Effector memory CD8-positive, alpha-beta T cell (primary cell): ENCODE measurements at places on chromosomes 7 and 10.

GRCh38 chr10:75404815-75405597 is 3.4 kb upstream of the ZNF503 start:
- DNase-seq = no peak

DNA sequence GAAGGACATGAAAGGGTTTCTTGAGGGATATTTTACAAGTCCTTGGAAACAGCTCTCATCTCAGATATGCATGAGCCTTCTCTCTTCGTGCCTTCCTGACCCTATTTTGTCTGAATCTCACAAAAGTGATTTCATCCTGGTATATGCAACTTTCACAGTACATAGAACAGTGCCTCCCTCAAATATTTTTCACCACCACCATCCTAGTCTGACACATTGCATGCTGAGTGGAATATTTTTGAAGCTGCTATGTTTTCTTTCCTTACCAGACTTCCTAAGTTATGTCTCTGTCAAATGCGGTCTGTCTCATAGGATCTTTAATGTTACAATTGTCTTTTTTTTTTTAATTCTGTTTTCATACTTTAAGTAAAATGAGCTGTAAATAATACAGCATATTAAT is 673.3 kb upstream of the LRRN3 start:
- DNase-seq = no peak

DNA sequence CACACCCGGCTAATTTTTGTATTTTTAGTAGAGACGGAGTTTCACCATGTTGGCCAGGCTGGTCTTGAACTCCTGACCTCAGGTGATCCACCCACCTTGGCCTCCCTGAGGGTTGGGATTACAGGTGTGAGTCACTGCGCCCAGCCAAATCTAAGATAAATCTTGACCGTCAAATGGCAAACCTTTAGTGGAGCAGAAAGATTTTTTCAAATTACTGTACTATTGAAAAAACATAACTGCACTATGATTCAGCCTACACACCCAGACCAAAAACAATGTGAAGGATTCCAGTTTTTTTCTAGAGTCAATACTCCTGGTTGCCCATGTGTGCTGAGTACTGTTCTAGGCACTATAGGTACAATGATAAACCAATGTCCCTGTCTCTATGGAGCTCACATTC is 33.9 kb upstream of the SVIL start:
- no peak for DNase-seq

DNA sequence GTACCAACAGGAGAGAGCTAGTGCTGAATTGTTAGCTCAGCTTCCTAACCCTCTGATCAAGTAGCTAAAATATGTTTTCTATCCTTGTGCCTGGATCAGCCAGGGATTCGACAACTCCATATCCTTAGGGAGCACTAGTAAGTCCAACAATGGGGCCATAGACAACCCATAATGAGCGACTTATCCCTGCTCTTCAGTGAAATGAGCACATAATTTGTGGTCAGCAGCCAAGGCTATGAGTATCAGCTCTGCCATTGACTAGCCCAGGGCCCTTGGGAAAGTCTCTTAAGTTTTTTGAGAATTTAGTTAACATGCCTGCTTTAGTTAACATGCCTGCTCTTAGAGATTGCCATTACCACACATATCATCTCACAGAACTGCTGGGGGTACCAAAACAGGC is 39.3 kb downstream of the COL1A2 start:
- DNase-seq = no peak

GRCh38 chr7:1025743-1026581 is 18.4 kb upstream of the GPR146 start:
- no peak for DNase-seq

GRCh38 chr10:70863470-70864160 is 24.8 kb downstream of the PCBD1 start:
- DNase-seq = no peak
